Urinary bladder (tissue), 4 donors: ENCODE measurements at places on chromosomes 5 and 9.
A peak's percentile ranks its signal among the peaks of the same experiment; 100 is the strongest.

DNA sequence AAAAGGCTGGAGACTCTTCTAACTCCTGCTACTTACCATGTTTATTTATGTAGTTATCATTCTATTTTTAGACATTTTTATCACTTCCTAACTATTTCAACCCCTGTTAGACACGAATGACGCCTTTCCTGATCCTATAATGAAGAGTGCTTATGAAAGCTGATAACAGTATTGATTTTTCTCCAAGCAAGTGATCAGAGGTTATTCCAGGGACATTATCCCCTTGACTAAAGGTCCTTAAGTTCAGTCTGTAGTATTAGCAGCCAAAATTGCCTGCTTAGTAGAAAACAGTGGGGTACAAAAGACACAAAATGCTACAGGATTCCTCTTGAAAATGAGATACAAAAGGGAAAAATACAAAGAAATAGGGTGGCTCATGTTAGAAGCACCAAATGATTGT is 235.6 kb downstream of the DNAH5 start:
- no peak for DNase-seq

GRCh38 chr9:110157823-110158664 is 49.9 kb downstream of the C9orf152 start:
- no peak for DNase-seq

- DNase-seq: no peak
Observed at GRCh38 chr9:30299126-30299780, 2085.2 kb upstream of the ACO1 start.

- no peak for DNase-seq
Observed at GRCh38 chr5:6861667-6862066, 148.4 kb downstream of the TENT4A start.

GRCh38 chr5:134176511-134177368 is at the start of gene SKP1:
Gene SKP1, minus strand, starts transcription at chr5:134176950. Its CDS starts 2,928 bp downstream, at chr5:134174022.
- DNase-seq: peak; percentile 83

DNA sequence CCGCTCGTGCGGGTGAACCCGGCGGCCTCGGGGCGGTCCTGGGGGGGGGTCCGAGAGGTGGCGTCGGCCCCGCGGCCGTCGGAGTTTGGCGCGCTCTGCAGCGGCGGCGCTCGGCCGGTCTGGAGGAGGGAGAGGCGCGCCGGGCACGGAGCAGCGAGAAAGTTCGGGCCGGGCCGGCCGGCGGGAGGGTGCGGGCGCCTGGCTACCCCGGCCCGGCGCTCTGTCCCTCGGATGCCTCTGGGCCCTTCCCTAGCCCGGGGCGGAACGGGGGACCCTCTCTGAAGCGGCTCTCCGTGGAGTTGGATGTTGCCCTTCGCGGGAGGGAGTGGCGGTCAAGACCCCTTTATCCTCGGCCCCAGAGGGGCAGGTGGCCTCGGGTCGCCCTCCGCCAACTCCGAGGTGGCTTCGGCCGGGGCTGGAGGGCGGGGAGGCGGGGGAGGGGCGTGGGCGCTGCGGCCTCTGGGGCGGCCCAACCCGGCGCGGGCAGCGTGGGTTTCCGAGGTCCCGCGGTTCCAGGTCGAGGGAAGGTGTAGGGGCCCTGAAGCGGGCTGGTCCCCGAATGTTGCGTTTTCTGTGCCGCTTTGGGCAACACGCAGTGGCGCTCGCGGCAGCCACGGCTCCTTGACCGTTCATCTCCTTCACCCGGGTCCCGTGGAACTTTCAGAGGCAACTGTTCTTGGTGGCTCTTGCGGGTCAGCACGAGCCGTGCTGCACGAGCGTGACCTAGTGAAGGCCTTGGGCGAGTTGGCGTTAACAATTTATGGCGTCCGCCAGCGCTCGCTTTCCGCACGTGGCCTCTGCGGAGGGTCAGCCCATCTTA is 290.5 kb downstream of the DOCK8 start:
- DNase-seq: no peak

DNA sequence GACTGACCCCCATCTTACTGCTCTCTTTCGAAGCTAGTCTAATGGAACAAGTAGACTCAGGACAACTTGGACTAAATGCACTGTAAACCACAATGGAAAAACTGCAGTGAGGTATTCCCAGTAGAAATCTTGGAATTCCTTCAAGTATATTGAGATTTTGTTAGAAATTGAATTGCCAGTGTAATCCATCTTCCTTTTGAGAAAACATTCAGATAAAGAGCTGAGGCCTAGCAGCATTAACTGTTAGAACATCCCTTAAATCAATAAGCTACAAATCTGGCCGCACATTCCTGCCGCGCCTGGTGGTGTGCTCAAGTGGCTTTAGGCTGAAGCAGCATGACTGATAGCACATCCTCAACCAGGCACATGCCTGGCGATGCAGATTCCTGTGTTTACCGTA is 29.3 kb downstream of the PPIC start:
- no peak for DNase-seq

- DNase-seq: no peak
Observed at GRCh38 chr5:1174122-1174936, 27.1 kb upstream of the SLC6A19 start.

- no peak for DNase-seq
Observed at GRCh38 chr9:82539146-82539545, 523.8 kb downstream of the RASEF start.

GRCh38 chr5:111237470-111237869 is 13.3 kb downstream of the CAMK4 start:
- DNase-seq: no peak

DNA sequence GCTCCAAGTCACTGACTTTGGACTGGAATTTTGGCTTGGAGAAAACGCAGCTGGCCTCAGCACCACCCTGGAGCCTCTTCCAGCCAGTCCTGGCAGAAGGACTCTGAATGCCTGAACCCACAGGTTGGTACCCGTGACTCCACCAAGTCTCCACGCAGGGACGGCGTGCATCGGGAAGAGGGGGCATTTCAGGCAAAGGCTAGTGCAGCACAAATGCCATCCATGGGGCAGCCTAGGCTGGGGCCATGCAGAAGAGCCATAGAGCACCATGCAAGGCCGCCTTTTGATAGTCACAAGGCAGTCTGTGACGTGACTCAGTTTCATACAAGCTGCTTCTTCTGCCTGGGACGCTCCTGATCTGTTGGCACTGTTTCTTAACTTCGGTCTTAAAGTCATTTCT is 28.0 kb downstream of the GDNF start:
- no peak for DNase-seq

DNA sequence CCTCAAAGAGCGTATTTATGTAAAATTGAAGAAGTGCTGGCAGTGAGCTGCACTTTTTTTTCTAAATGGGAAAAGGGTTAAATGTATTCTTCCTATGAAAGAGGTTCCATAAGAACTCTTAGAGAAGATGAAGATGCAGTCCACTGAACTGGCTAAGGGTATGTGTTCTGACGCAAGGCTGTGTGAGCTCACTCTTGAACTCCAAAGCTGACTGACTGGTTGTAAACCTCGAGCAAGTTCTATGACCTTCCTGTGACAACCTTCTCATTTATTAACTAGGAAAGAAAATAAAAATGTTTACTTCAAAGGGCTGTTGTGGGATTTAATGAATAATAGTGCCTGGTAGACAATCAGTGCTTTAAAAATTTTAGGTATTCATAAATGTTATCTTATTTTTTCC is 46.7 kb downstream of the POC5 start:
- DNase-seq: no peak

GRCh38 chr5:10453545-10453944 is 11.9 kb downstream of the ROPN1L start:
- no peak for DNase-seq

DNA sequence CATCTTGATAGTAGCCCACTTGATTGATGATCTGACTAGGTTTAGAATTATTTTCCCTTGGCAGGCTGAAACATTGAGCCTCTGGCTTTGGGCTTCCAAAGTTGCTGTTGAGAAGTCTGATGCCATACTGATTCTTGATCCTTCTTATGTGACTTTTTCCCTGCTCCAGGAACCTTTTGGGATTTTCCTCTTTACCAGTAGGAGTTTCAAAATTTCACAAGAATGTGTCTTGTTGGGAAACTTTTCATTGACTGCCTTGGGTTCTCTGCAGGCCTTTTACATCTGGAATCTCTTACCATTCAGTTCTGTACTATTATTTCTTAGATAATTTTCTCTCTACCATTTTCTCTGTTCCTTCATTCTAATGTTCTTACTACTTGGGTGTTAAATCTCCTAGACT is 20.0 kb downstream of the STC2 start:
- DNase-seq: no peak
